Stimulated activated CD8-positive, alpha-beta memory T cell treated with anti-CD3 and anti-CD28 coated beads, Interleukin-4, amount 100 ng/mL, for 1 hour (primary cell): ENCODE measurements at places on chromosomes 4 and X.

- no peak for DNase-seq
Observed at GRCh38 chr4:54495641-54496040, 162.1 kb upstream of the KIT start.

DNA sequence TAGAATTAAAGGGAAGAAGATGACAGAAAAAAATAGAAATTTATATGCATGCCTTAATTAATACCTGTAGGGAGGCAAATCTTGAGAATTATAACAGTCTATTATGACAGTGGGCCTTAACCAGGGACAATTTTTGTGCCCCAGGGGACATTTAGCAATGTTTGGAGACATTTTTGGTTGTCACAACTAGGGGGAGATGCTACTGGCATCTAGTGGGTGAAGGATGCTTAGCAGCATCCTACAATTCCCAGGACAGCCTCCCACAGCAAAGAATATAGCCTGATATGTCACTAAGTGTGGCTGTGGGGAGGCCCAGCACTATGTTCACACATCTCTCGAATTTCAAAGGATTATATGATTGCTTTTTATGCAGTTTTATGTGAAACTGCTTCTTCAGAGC lies 10.5 kb downstream of the GPR82 start:
- no peak for DNase-seq

GRCh38 chrX:75649829-75650228 lies 127.0 kb upstream of the ZDHHC15 start:
- DNase-seq, result no peak

GRCh38 chr4:137387924-137388323 lies 144.4 kb downstream of the PCDH18 start:
- DNase-seq, result no peak

DNA sequence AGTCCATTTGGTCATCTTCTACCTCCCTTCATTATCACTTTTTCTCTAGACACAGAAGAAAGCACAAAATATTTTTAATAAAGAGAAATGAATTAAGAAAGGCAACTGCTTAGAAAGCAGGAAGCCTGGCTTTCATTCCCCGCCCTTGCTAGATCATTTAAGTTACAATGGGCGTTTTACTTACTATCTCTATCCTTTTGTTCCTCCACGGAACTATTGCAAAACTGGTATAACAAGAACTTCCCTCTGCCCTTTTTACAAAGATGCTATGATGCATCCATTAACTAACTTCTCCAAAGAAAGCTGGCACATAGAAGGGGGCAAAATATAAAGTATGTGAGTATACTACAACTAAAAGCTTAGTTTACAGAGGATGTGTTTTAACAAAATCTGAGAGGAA lies 434.5 kb upstream of the FTHL17 start:
- no peak for DNase-seq

GRCh38 chr4:159235779-159236368 lies 133.0 kb downstream of the RAPGEF2 start:
- DNase-seq, result no peak

DNA sequence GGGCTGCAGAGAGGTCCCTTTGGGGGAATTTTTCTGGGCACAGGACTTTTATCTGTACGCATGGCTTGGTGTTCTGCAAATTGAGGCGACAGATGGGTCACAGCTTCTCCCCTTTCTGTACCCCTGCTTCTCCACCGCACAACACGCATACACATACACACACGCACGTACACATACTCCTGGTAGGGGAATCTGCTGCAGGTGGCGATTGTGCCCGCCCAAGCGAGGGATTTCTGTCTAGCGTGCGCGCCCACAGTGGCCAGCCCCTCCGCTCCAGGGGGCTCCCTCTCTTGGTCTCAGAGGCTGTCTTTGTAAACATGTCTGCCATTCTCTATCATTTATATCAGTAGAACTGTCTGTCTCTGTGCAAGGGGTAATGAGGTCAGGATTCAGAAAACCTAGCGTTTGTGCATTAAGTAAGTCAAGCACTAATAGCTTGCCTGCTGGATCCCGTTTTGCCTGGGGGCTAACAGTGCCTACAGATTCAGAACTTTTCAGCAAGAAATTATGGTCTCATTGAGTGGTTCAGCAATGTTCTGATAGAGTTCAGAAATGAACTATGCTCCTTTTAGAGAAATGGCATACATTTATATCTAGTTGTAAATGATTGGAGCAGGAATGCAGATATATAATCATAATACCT lies 2.2 kb downstream of the GRID2 start:
- DNase-seq, result no peak

- no peak for DNase-seq
Observed at GRCh38 chrX:153740631-153741222, 16.1 kb downstream of the ABCD1 start.

GRCh38 chrX:35819241-35819640 lies 21.1 kb downstream of the MAGEB16 start:
- no peak for DNase-seq

DNA sequence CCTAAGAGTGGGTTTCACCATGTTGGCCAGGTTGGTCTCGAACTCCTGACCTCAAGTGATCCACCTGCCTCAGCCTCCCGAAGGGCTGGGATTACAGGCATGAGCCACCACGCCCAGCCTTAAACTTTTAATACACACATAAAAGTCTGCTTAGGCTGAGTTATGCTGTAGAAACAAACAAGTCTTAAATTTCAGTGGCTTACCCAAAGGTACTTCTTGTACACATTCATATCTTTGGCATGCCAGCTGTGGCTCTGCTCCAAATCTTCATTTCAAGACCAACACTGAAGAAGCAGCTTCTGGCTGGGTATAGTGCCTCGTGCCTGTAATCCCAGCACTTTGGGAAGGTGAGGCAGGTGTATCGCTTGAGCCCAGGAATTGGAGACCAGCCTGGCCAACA lies 80.3 kb downstream of the PPEF2 start:
- DNase-seq, result no peak

GRCh38 chr4:48949518-48950219 lies 36.4 kb upstream of the CWH43 start:
- no peak for DNase-seq

- DNase-seq, result peak; percentile 69
Observed at GRCh38 chr4:6720202-6720699, 4.3 kb downstream of the BLOC1S4 start.

DNA sequence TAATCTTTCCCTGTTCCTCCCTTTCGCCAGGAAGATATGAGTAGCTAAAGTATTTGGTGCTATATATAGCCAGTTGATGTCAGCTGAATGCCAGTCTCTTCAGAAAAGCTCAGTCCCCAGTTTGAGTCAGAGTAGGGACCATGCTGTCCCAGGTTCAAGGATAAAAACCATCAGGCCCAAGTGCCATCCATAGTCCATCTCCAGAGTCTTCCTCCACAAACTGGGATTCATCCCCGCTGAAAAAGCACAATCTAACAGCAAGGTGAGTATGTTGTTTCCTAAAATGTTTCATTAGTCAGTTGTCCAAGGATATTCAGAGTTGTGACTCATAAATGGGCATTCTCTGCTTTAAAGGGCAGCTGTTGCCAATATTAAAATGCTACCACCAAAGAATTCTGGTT lies at the start of gene MYOZ2:
Gene MYOZ2 (plus strand): TSS at position 112 of the 401 bp plus-strand sequence. CDS start 694 bp downstream, outside the sequence.
- DNase-seq, result no peak

- no peak for DNase-seq
Observed at GRCh38 chr4:184899261-184900134, 73.7 kb upstream of the ACSL1 start.

DNA sequence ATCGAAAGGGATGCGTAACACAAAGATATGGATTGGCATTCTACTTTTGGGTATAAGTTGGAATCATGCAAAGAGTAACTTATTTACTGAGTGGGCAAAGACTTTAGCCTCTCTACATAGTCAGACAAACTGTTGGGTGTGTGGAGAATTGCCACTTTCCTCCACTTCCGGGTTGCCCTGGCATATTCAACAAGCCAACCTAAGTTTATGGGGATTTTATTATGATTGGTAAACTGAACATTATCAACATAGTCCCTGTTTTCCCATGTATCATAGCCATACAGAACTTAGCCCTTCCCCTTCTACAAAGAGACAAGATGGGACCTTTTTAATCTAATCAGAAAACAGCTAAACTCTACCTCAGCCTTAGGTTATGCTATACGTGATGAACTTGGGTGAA lies 121.6 kb downstream of the AGTR2 start:
- DNase-seq, result no peak

GRCh38 chrX:121407627-121408026 lies 360.2 kb downstream of the GLUD2 start:
- no peak for DNase-seq

DNA sequence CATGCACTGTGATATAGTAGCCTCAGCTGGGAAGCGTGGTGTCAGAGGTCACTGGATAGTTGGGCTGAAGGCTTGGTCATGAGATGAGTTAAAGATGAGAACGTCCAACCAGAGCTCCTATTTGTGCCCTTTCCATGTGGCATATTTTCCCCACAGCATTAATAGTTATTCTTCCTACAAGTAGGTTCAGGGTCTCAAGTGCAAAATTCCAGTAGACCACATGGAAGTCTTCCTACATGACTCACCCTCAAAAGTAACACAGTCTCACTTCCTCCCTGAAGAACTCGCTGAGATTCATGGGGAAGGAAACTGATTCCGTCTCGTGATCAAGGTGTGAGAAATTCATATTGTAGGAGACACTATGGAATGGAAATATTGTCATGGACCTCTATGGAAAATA lies 1212.5 kb upstream of the PRKX start:
- DNase-seq, result no peak

DNA sequence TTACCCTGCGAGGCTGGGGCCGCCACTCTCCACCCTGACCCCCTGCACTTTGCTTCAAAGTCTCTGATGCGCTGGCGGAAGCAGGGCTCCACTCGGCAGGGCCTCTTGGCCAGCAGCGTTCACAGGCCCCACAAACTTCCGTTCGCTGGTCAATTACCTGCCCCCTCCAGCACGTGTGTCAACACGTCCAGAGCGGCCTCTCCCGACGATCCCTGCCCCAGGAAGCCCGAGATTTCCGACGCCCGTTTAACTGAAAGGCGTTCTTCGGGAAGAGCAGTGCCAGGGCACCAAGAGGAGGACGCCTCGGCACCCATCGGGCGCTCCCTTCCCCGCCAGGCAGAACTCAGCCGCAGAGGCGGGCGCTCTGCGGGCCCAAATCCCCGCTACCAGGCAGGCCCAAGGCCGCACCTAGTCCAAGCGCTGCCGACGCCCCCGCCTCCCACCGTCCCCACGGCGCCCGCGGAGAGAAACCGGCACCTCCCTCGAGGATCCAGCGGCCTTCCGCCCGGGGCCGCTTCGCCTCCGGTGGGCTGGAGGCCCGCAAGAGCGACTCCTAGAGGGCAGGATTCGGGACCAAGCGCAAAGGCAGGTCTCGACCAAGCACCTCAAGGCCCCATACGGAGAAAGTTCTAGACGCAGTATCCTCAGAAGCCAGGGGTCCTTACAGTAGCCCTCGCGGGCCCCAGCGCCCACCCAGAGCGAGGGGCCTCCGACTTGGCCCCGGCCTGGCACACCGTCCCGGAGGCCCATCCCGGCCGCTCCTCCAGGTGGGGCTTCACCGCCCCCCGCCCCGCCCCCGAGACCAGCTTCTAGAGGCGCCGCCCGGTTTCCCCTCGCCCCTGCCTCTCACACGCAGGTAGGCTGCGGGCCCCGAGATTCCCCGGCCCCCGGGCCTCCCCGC lies 586 bp downstream of the BCAP31 start:
- no peak for DNase-seq

DNA sequence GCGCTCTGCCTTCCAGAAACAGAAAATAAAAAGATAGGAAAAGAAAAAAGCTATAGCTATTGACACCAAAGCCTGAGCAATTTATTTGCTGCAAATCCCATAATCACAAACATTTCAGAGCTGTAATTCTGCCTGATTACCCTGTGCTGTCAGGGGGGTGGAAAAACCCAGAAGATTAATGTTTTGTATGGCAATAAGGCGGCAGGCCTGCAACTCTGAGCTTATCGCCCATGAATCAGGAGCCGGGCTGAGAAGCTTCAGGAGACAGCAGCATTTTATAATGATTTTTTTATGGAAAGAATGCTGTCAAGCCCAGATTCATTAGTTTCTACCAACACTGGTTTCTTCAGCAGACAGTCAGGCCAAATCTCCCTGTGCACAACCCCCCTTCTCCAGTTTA lies 82.6 kb upstream of the TMEM164 start:
- no peak for DNase-seq

GRCh38 chr4:7774301-7775294 lies 165.1 kb downstream of the AFAP1 start:
- no peak for DNase-seq

DNA sequence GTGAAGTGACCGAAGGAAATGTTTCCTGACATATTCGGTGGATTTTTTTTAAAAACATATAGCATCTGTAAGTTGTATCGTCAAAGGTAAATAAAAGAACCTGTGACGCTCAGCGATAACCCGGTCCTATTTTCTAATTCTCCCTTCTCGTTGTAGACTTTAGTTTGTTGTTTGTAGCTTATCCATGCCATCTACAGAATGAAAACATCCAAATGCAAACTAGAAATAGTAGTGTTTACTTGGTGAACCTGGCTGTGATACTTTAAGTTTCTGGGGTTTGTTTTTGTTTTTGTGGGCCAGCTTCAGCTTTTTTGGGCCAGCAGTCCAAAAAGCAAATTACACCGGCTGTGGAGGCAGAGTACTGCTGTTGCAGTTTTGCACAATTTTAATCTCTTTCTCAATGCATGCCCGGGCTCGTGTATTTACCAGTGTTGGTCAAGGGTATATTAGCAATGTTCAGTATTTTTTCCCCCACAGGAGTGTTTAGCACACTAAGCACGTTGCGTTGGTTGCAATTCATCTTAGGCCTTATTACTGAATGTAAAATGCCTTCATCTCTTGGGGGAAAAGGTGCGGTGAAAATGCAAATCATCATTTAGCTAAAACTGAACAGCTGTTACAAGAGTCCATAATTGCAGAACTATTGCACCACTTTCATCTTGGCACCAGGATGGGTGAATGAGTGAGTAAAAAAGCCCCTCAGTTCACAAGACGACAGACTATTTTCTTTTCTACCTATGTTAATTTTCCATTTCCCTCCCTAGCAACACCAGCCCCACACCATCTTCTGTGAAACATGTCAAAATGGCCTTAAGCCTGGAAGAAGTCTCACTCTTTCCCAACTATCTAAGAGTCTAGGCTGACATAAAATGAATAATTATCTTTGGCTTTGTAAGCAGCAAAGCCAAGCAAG lies 1.7 kb upstream of the CNOT6L start:
- DNase-seq, result no peak

GRCh38 chr4:24659241-24659961 lies 75.0 kb upstream of the DHX15 start:
- no peak for DNase-seq

GRCh38 chr4:65202165-65202852 lies 468.0 kb downstream of the EPHA5 start:
- DNase-seq, result no peak

- no peak for DNase-seq
Observed at GRCh38 chr4:52554612-52555355, 104.3 kb downstream of the USP46 start.
